ENCODE measurements at places on chromosomes 1 and 21. TPM values are rescaled to one million over a fixed set of nuclear protein-coding genes. Genes with fewer than 3 reads are reported as not detected.

C8A gene
- total RNA-seq: not detected

PIGR gene
- total RNA-seq: 1.2 TPM

ACKR1 gene
- 33.3 TPM for total RNA-seq

ATAD3C gene
- 4.9 TPM for total RNA-seq

SV2A gene
- total RNA-seq: 3.0 TPM

CNR2 gene
- total RNA-seq: 0.49 TPM

AMY2B gene
- total RNA-seq: 55.5 TPM

TSACC gene
- 8.3 TPM for total RNA-seq

PAQR6 gene
- 0.63 TPM for total RNA-seq

KIF17 gene
- 9.3 TPM for total RNA-seq
